NCI-H226 (cell line): ENCODE measurements at places on chromosomes 16 and 17.

GRCh38 chr17:17433000-17433703 lies 43.6 kb upstream of the MED9 start:
- no peak for DNase-seq

- DNase-seq, result no peak
These were observed 204.8 kb downstream of the FTO start for GRCh38 chr16:53908731-53909130.

DNA sequence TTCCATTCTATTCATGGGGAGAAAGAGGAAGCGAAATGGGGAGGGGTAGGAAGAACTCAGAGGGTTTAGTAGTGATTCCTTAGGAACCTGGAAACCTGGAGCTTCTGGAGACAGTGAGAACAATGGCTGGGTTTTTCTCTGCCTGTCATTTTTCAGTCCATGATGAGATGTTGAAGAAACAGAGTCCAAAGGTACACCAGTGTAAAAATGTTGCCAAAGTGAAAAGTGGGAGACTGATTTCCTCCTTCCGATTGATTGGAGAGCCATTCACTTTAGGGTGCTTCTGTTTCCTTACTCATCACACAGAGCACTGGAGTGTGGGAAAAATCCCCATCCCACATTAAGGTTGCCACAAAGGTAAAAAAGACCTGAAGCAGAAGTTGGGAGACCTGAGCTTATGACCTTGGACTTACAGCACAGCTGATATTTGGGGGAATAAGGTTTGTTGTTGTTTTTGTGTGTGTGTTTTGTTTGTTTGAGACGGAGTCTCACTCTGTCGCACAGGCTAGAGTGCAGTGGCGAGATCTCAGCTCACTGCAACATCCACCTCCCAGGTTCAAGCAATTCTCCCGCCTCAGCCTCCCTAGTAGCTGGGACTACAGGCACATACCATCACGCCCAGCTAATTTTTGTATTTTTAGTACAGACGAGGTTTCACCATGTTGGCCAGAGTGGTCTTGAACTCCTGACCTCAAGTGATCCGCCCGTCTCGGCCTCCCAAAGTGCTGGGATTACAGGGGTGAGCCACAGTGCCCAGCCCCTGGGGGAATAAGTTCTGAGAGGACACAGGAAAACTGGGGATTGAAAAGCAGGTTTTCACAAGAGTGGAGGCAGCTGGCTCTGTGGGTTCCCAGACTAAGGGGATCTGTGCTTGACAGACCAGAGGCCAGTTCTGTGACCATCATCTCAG lies 1.4 kb upstream of the DHX8 start:
- DNase-seq, result no peak

GRCh38 chr16:55861288-55861687 lies 13.9 kb downstream of the CES5A start:
- DNase-seq, result no peak

GRCh38 chr17:50792132-50792531 lies 24.8 kb upstream of the ANKRD40CL start:
- DNase-seq, result no peak

DNA sequence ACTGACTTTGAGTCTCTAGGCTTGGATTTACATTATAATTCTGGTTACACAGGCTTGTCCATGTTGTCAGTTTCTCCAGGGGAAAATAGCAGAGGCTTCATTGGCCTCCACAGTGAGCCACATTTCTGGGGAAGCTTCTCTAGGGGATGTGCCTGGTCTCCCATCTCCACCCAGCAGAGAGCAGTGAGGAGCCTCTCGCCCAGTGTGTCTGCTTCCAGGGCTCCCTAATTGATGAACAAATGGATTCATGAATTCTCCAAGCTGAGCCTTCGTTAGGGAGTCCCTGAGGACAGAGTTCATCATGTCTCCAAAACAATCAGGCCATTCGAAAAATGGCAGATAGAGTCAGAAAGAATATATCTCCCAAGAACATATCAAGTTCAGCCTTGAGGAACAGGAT lies 162.4 kb upstream of the TOX3 start:
- DNase-seq, result no peak

- no peak for DNase-seq
These were observed 718 bp upstream of the CBFB start for GRCh38 chr16:67028167-67028695.

DNA sequence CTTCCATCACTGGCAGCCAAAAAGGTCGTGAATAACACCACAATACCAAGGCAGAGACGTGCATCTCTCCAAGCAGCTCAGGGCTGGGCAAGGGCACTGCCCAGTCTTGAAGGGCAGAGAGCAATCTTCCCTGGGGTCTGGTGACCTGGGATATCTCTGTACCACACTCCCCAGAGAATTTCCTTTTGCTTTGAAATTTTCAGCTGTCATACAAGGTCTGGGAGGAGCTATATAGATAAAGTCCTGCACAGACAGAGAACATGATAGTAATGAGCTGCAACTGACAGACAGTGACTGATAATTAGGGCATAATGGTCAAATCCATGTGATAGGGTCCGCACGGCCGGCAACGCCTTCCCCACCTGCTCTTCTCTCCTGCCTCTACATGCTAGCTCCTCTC lies 68.2 kb downstream of the DYNLRB2 start:
- no peak for DNase-seq

DNA sequence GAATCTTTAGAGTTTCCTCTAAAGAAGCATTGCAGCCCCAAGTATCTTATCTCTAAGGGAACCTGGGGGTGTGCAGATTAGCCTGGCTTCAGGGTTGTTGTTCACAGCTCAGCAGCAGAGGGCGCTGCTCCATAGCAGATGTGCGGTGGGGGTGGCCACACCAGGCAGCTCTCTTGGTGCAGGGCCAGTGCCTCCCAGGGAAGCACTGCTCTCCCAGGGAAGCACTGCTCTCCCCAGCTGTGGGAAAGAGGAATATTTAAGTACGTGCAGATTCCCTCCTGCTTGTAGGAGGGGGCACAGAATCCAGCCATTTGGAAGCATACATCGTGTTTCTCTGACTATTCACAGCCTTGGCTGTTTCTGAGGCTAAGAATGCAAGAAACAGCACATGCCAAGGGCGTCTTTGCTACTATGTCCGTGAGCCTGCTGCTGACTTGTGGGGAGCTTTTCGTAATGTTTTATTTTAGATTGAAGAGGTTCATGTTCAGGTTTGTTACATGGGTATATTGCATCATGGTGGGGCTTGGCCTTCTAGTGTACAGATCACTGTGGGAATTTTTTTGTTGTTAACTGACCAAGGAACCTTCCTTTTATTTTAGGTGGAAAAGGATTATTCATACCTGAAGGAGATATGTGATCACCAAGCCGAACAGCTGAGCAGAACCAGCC lies 217.8 kb downstream of the SPECC1 start:
- DNase-seq, result peak; percentile 76

DNA sequence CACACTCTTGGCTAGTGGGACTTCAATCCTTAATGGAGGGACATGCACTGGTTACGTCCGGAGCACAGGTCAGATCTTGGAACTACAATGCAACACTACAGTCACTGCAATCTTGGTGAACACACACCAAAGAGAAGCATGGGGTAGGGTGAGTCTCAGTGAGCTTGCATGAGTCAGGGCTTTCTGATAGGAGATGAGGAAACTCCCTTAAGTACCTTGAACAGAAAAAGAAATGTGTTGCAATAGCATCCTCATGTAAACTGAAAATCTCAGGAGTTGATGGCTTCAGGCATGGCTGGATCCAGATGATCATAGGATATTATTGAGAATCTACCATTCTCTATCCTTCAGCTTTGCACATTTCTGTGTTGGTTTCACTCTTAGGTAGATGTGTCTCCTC lies 54.1 kb downstream of the CES1 start:
- no peak for DNase-seq

GRCh38 chr17:50425682-50426471 lies at the start of gene ACSF2:
ACSF2 (plus strand) TSS chr17:50426218; CDS start chr17:50426262, 44 bp downstream.
- peak; percentile 29 for DNase-seq

- peak; percentile 12 for DNase-seq
These were observed 486 bp downstream of the ZNF785 start for GRCh38 chr16:30585022-30585399.

- DNase-seq, result no peak
These were observed 13.2 kb downstream of the PSMD12 start for GRCh38 chr17:67353161-67353560.

DNA sequence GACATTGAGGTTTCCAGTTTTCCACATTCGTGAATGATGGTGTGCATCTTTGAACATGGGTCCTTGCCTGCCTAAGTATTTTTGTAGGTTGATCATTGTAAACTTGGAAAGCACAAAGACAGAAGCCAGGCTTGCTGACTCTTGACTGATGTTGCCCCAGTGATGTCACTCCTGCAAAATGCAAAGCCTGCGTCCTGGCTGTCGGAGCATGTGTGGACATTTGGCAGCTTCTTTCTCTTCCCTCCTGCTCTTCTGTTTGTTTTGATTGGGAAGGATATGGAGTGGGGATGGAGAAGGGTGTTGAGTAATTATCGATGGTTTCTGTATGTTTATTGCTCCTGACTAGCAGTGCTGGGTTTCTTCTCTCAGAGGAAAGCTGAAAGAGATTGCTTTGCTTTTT lies 3.2 kb downstream of the NDE1 start:
- no peak for DNase-seq

DNA sequence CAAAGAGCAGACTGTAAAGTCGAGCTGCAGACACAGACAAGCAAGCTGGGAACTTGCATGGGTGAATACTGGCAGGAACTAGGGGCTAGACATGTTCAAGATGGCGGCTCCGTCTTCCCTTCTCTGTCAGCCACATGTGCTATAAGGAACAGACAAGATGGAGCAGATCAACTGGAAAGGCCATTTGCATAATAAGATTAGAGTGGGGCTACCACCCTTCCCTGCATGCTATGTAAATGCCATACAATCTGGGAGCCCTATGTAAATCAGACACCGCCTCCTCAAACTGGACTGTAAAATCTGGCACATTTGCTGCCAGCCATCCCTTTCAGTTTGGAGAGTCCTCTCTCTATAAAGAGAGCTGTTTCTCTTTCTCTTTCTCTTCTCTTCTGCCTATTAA lies 640.1 kb upstream of the CDH8 start:
- DNase-seq, result no peak

GRCh38 chr16:22670551-22671041 lies 143.4 kb upstream of the HS3ST2 start:
- peak; percentile 6 for DNase-seq

GRCh38 chr17:79874329-79874981 lies 35.2 kb upstream of the CBX4 start:
- peak; percentile 33 for DNase-seq

- no peak for DNase-seq
These were observed 101.8 kb upstream of the CIBAR2 start for GRCh38 chr16:85213926-85214675.

DNA sequence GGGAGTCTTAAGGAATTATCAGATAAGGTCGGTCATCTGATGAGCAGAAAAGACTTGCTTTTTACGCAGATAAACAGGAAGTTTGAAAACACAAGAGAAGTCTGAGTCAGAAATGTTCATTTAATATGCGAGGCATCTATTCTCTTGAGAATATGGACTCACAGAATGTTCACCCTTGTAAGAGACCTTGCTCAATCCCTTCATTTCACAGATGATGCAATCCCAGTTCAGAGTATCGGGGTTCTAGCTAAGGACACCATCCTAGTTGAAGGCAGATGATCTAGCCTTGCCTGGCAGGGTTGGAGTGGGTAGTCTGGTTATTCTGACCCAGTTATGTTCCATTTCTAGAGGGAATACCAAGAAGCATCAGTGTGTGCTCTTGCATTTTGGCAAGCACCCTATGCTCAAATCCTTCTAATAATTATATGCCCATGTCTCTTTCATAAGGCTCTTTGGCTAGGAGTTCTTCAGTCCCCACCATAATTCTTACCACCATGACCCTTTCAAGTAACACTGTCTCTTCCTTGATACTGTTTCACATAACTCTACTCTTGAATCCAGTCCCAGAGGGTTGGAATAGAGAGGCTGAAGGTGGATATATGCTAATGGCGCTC lies 42.5 kb downstream of the YPEL2 start:
- DNase-seq, result no peak

DNA sequence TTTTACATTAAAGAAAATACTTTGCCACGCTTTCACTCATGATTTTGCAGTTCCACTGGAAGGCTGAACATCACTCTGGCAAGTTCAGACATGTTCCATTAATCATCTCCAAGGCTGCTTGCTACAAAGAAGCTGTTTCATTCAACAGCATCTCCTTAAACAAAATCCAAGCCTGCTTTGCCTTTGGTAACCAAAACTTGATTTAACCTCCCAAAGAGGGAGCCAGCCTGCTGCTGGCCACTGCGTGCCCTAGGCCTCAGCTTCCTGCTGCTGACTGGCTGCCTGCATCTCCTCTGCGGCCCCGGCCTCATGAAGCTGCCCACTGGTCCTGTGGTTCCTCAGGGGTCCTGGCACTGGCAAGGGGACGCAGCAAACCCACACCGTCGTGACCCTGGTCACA lies 31.8 kb downstream of the ANKRD11 start:
- no peak for DNase-seq

GRCh38 chr16:78434401-78434800 lies 334.9 kb downstream of the WWOX start:
- DNase-seq, result no peak

DNA sequence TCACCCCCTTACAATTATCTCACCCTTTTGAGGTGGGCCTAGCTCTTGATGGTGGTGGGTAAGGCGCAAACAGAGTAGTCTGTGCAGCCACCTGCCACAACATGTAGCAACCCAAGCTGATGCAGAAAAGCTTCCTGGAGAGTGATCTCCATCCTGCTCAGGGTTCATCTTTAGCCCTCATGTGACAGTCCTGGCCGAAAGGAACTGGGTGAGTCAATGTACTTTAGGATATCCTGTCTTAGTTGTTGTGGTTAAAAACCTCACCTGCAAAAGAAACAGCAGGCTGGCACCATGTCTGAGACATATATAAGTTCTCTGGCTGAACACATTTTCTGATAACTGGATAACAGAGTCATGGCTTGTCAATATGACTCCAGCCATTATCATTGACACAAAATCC lies 183.5 kb upstream of the CPHXL start:
- DNase-seq, result no peak

DNA sequence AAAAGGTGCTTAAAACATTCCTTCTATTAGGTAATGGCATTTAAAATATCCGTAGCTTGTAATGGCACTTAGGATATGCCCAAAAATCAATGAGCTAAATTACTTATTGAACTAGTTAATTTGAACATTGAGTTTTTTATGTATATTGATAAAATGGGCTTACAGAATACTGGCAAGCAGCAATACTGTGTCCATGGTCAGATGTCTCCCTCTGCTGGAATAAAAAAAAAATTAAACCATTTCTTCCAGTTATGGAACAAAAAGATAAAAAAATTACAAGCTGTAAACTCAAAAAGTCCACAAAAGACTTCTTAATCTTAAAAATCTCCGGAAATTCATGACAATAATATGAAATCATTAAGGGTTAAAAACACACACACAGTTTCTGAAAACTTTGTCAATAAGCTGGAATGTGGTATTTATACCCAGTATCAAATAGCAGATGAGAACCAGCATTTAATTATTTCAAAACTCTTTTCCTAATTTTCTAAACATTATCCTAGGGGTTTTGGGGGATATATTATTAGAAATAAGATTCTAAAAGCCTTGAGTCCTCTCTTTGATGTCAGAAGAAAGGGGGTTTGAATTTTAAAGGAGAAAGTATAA lies 21.5 kb upstream of the PSMD7 start:
- no peak for DNase-seq
